ENCODE measurements at places on chromosomes 3 and 15. TPM values are rescaled to one million over a fixed set of nuclear protein-coding genes. Genes with fewer than 3 reads are reported as not detected.

TMEM266 gene
- 3.8 TPM for total RNA-seq

BTLA gene
- 0.31 TPM for total RNA-seq

ARHGEF26 gene
- total RNA-seq: 11.9 TPM

RBPMS2 gene
- total RNA-seq: not detected

NEDD4 gene
- 11.0 TPM for total RNA-seq

PRRT3 gene
- total RNA-seq: 4.1 TPM

COL6A5 gene
- total RNA-seq: not detected

ZIC1 gene
- 5.9 TPM for total RNA-seq

GOLGA6B gene
- not detected for total RNA-seq

COL8A1 gene
- 0.31 TPM for total RNA-seq

TMEM207 gene
- total RNA-seq: not detected

NCK1 gene
- 25.0 TPM for total RNA-seq

PLD1 gene
- 9.1 TPM for total RNA-seq
